Hematopoietic multipotent progenitor cell treated with erythropoietin and hydrocortisone succinate and interleukin-3 and kit ligand, for 4 days (in vitro differentiated cells): ENCODE measurements at places on chromosomes 12 and 14.

DNA sequence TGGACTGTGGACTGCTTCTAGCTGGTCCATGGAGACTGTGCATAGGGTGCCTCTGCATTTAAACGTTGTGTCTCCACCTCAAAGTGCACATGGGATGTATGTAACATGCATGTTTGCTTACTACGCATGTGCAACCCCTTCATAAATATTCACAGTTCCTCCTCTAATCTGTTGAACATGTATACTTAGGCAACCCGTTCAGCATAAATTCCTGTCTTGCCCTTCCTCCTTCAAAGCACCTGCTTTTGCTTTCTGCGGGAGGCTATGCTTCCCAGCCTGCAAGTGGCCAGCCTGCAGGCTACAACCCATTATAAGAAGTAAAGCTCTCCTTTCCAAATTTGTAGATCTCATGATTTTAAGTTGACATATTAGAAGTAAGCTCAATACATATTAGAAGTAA, 33.0 kb upstream of the OVCH1 start:
- no peak for DNase-seq

GRCh38 chr14:70822530-70823185, 13.3 kb upstream of the MAP3K9 start:
- DNase-seq = peak; percentile 33

GRCh38 chr14:77574446-77575115, 41.9 kb downstream of the SPTLC2 start:
- no peak for DNase-seq

GRCh38 chr14:99155173-99156089, 116.6 kb downstream of the BCL11B start:
- no peak for DNase-seq

DNA sequence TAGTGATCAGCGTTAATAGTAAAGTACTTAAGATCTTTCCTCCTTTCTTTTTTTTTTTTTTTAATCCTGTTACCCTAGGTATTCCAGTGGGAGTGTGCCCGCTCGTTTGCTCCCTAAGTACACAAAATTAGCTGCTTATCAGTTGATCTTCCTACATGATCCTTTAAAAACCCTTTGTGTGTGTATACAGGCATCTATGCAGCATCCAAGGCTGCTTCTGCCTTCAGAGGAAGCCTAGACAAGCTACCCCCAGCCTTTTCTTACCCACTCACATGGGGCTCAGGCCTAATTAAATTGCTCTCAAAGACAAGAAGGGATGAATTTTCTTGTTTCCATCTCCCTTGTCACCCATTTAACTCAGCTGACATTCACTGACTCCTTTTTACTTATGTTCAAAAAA, 343.4 kb upstream of the LMO3 start:
- no peak for DNase-seq

- no peak for DNase-seq
Observed at GRCh38 chr12:96889273-96889933, 17.7 kb upstream of the NEDD1 start.

DNA sequence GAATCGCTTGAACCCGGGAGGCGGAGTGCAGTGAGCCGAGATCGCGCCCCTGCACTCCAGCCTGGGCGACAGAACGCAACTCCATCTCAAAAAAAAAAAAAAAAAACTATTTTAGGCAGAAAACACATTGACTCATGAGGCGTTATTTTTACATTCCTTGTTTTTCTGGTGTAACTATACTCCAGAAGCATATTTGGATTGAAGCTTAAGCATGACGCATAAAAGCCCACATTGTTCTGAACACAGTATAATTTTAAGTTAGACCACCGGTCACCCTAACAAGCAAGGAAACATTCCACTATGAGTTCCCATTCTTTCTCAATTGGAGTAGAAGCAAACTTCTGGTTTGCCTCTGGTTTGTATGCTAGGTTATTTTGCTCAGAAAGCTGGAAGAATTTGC, 173.0 kb downstream of the MYRFL start:
- no peak for DNase-seq

GRCh38 chr12:54590978-54591591, 2.6 kb upstream of the PPP1R1A start:
- DNase-seq = no peak

GRCh38 chr12:125091401-125091800, 26.2 kb downstream of the AACS start:
- no peak for DNase-seq

- no peak for DNase-seq
Observed at GRCh38 chr12:128551266-128551665, 272.5 kb downstream of the SLC15A4 start.

- DNase-seq = peak; percentile 45
Observed at GRCh38 chr12:53223389-53224060, 8.5 kb downstream of the RARG start.

DNA sequence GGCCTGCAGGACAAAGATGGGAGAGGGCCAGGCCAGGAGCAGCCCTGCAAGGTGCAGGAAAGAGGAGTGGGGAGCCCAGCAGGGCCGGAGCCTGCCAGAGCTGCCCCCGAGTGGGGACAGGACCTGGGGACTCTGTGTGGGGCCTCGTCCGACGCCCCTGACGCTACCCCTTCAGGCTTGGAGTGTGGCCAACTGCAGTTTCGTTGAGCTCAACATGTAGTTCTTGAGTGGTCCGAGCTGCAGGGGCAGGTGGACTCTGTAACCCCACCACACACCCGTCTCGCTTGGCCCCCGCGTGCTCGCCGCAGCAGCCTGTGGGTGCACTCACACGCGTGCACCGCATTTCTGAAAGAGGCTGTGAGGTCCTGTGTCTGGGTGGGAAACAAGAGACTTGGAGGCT, 2.0 kb downstream of the ASPG start:
- no peak for DNase-seq

- no peak for DNase-seq
Observed at GRCh38 chr14:49975799-49976198, 82.9 kb downstream of the ARF6 start.

DNA sequence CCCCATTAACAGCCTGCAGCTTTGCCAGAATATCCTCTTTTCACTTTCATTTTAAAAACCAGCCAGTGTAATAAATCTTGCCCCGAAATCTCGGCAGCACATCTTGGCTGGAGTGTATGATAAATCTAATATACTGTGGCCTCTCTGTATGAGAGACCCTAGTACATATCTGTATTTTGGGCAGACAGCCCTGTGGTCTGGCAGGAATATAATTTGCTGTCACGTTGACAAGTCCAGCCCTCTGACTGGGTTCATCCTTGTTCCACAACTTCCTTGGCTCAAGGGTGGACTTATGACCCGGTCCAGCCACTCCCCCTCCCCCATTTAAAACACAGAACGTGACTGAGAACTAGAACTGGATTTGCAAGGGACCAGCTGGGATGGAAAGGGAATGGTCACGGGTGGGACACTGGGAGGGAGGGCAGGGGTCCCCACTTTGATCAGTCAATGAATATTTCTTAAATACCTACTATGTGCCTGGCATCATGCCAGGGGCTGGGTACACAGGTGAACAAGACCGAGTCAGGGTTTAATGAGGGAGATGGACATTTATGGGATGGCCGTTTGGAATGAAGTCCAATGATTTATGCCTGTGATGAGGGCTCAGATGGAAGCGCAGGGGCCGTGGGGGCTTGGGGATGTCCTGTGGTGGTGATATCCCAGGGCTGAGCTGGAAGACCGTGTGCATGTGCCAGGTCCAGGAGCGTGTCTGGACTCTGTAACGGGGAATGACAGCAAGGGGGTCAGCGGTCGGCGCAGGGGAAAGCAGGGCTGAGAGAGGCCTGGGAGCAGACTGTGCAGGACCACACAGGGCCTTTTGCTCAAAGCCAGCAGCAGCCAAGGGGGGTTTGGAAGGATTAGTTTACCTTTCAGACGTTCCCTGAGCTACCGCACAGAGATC, 190.5 kb downstream of the PHETA1 start:
- DNase-seq = peak; percentile 32

DNA sequence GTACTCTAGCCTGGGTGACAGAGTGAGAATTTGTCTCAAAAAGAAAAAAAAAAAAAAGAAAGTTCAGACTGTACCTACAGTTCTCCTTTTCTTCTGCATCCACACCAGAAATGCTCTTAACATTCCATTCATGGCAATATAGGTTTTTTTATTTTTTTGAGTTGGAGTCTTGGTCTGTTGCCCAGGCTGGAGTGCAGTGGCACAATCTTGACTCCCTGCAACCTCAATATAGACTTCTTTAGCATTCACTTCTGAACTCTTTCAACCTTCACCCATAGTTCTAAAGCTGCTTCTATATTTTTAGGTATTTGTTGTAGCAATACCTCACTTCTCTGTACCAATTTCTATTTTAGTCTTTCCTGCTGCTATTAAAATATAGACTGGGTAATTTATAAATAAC, 1095.7 kb downstream of the FLRT2 start:
- no peak for DNase-seq

DNA sequence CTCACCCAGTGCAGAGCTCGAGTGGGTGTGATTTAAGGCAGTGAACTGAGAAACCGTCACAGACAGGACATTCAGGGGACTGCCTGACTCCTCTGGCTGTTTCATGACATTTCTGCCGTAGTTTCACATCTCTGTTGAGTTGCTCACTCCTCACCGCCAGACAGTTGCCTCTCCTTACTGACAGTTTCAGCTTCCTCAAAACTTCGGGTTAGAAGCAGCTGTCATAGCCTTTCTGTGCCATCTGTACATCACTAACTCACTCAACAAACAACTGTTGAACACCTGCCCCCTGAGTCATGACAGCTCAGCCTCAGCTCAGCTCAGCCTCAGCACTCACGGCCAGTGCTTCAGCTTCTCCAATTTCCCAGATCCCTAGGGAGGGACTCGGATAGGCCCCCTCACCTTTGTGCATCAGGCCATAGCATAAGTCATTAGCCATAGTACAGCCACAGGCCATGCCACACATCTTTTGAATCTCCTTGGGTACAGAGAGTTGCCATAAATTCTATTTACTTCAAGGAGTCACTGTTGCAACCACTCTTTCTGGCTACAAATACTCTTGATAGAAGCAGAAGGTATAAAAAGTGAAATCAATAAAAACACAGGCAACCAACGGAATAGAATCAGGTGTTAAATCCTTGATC, 6.2 kb upstream of the SLC15A4 start:
- DNase-seq = peak; percentile 48

GRCh38 chr12:107317751-107318555, 224.6 kb upstream of the CRY1 start:
- DNase-seq = peak; percentile 97

GRCh38 chr12:94614288-94614721, 36.1 kb downstream of the TMCC3 start:
- no peak for DNase-seq

- DNase-seq = no peak
Observed at GRCh38 chr14:45073231-45073879, 10.6 kb upstream of the PRPF39 start.

DNA sequence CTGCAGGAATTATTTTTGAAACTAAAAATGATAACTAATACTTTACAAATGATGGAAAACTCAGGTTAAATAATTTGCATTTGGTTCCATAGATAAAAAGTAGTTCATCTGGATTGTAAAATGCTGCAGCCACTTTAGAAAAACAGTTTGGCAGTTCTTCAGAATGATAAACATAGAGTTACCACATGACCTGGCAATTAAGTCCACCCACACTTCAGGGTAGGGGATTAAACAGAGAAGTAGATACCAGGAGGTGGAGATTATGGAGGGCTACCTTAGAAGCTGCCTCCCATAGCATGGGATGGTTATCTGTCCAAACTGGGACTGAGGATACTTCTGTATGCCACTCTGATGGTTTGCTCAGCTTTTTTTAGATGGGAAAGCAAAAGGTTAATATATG, 22.2 kb downstream of the ARF6 start:
- peak; percentile 60 for DNase-seq

DNA sequence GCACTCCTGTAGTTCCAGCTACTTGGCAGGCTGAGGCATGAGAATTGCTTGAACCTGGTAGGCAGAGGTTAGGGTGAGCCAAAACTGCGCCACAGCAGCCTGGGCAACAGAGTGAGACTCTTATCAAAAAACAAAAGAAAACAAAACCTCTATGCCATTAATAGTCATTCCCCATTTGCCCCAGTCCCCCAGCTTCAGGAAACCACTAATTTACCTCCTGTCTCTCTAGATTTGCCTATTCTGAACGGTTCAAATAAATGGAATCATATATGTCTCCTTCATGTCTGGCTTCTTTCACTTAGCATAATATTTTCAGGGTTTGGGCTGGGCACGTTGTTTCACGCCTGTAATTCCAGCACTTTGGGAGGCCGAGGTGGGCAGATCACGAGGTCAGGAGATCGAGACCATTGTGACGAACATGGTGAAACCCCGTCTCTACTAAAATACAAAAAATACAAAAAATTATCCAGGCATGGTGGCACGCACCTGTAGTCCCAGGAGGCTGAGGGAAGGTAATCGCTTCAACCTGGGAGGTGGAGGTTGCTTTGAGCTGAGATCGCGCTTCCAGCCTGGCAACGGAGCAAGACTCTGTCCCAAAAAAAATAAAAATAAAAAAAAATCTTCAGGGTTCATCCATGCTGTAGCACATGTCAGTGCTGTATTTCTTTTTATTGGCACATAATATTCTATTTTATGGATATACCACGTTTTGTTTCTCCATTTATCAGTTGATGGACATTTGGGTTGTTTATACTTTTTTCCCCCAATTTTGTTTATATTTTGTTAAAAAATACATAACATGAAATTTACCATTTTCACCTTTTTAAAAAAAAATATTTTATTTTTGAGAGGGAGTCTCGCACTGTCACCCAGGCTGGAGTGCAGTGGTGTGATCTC, 31.9 kb downstream of the KNTC1 start:
- DNase-seq = no peak

GRCh38 chr14:95265106-95266094, 54.3 kb downstream of the CLMN start:
- peak; percentile 71 for DNase-seq

GRCh38 chr14:92484132-92484823, 29.3 kb upstream of the RIN3 start:
- no peak for DNase-seq

GRCh38 chr14:51481643-51482042, 170.1 kb upstream of the FRMD6 start:
- DNase-seq = no peak

DNA sequence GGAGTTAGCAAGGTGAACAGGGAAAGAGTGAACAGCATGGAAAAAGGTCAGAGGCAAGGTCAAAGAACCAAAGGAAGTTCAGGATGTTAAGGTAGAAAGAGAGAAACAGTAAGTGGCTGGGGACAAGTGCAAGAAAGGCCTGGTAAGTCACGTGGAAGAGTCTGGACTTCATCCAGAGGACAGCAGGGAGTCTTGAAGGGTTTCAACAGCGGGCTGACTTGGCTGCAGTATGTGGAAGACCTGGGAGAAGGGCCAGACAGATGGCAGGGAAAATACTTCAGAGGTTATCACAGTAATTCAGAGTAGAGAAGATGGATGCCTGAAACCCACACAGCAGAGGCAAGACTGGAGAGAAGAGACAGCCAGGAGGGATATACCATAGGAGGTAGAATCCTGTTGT, 34.0 kb downstream of the CIT start:
- no peak for DNase-seq

- peak; percentile 71 for DNase-seq
Observed at GRCh38 chr14:92653162-92653651, 95.2 kb downstream of the LGMN start.

GRCh38 chr14:39558525-39558924, 126.3 kb upstream of the FBXO33 start:
- DNase-seq = no peak

GRCh38 chr14:21668377-21668776, 5.2 kb downstream of the OR4E1 start:
- DNase-seq = no peak
